ENCODE measurements at places on chromosomes 13 and 19.

DNA sequence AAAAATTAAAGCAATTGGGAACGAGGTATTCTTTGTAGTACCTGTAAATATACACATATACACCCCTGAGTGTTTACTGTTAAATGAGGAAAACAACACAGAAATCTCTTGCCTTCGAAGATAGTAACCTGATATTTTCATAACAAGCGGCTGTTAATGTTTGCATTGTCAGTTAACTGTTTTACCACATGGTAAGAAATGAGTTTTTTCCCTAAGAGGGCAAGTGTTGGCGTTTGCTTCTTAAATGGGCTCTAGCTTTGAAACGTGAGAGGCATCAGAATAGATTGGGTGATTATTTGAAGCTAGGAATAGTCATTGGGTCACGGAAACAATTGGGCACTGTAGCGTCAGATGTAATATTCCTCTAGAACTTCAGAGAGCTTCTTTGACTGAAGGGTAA lies 22.0 kb upstream of the UPF3A start:
- no peak for DNase-seq

DNA sequence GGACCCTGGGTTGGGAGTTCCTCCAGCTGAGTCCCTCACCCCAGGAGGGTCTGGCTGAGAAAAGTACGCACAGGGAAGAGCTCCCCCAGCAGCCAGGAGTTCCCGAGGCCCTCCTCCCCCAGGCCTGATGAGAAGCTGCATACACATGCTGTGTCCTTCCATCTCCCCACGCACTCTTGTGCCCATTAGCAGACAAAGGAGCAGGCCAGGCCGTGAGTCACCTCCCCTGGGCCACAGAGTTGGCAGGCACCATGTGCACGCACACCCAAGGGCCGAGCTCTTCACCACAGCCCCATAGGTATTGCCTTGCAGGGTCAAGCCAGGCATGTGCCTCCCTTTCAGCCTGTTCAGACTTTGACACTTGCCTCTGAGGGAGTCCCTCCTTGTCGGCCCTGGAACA lies 17.5 kb downstream of the MAU2 start:
- no peak for DNase-seq

DNA sequence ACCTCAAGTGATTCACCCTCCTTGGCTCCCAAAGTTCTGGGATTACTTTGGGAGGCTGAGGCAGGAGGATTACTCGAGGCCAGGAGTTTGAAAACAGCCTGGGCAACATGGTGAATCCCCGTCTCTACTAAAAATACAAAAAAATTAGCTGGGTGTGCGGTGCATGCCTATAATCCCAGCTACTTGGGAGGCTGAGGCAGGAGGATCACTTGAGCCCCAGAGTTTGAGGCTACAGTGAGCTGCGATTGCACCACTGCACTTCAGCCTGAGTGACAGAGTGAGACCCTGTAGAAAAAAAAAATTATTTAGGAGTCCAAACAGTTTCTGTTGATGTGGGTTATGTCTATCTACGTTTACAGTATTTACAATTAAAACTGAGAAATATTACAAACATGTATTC lies 6.7 kb downstream of the FOXA3 start:
- no peak for DNase-seq

DNA sequence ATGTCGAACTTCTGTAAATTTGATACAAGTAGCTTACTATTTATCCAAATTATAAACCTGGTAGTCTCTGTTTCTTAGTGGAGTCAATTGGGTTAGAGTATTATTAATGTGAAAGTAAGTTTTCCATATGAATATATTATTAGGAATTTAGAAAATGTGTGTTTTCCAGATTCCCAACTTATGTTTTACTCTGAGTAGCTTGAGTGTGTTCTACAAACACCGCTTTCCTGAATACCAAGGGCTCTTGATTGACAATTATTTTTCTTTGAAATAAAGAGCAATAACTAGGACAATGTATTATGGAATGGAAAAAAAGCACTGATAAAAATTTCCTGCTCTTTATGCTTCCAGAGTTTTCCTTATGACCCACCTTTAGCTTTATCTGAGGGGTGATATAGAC lies 233.6 kb downstream of the POSTN start:
- DNase-seq = no peak

GRCh38 chr19:24004166-24004565 lies 82.8 kb upstream of the ZNF254 start:
- no peak for DNase-seq

DNA sequence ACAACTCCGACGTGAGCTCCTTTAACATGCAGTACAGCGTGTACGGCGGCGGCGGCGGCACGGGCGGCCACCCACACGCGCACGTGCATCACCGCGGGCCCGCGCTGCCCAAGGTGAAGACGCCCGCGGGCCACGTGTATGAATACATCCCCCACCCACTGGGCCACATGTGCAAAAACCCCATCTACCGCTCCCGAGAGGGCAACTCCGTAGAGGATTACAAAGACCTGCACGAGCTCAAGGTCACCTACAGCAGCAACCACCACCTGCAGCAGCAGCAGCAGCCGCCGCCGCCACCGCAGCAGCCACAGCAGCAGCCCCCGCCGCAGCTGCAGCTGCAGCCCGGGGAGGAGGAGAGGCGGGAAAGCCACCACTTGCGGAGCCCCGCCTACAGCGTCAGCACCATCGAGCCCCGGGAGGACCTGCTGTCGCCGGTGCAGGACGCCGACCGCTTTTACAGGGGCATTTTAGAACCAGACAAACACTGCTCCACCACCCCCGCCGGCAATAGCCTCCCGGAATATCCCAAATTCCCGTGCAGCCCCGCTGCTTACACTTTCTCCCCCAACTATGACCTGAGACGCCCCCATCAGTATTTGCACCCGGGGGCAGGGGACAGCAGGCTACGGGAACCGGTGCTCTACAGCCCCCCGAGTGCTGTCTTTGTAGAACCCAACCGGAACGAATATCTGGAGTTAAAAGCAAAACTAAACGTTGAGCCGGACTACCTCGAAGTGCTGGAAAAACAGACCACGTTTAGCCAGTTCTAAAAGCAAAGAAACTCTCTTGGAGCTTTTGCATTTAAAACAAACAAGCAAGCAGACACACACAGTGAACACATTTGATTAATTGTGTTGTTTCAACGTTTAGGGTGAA lies 6.6 kb downstream of the SLITRK5 start:
- DNase-seq = no peak

GRCh38 chr13:112095354-112095753 lies 28.4 kb downstream of the SOX1 start:
- no peak for DNase-seq

- DNase-seq = no peak
Observed at GRCh38 chr13:40786568-40786996, 2.8 kb upstream of the SLC25A15 start.

- no peak for DNase-seq
Observed at GRCh38 chr13:113746143-113746525, 12.9 kb upstream of the TMEM255B start.

DNA sequence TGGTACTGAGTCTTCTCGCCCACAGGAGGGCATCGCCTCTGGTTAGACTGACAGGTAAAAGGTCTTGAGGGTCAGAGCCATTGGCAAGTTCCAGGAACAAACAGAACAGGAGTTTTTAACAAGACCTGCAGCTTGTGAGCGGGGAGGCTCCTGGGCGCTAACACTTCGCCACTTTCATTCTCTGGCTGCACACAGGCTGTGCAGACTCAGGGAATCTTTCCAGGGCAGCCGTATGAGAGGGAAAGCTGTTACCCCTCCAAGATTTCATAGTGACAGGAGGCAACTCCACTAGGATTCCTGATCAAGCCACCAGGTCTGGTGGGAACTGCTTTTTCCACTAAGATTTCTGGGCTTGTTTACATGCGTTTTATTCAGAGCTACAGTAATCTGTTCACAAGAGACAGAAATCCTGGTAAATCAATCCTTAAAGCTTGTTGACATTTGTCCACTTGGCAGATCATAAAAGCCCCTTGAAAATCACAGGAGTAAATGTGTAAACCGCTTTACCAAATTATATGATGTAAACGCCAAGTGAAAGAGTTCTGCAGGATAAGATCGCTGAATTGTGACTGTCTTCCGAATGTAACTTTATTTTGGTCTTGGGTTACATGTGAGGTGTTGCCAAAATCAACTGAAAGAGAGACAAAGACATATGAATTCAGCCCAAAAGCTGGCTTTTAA lies 190.6 kb downstream of the MZT1 start:
- no peak for DNase-seq

- no peak for DNase-seq
Observed at GRCh38 chr19:54309811-54310210, 3.2 kb downstream of the LILRA5 start.

DNA sequence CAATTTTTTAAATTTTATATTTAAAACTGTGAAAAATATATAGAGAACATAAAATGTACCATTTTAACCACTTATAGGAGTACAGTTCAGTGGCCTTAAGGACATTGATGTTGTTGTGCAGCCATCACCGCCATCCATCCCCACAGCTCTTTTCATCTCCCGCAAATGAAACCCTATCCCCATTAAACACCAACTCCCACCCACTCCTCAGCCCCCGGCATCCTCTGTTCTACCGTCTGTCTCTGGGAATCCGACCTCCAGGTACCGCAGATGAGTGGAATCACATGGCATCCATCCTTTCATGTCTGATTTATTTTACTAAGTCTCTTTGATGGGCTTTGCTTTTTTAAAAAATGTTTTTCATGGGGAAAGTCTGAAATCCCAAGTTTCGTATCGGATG lies 23.8 kb upstream of the SMIM17 start:
- no peak for DNase-seq

DNA sequence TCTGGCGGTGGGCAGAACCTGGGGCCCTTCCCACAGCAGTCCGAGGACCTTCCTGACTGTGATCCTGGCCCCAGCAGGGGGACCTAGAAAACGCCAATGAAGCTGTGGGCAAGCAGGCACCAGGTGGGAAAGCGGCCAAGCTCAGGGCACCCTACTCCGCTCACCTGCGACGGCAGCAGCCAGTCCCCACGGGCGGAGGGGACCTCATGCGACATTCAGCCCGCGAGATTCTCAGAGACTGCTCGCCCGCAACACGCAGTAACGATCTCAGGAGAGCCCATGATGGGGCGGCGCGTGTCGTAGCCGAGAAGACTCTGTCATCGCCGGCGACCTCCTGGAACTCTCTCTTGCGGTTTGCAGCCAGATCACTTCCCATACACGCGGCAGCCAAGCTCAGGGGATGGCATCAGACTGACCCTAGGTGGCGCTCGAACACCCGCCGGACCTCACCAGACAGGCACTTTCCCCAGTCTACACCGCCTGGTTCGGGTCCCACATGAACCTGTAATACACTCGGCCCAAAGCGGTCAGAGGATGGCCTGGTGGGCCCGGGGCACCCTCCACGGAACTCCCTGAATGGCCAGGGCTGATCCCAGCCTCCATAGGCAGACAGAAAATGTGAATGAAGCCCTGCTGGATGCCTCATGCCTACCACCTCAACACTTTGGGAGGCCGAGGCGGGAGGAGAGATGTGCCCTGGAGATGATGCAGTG lies 26.5 kb downstream of the MAN2B1 start:
- DNase-seq = peak; percentile 72

DNA sequence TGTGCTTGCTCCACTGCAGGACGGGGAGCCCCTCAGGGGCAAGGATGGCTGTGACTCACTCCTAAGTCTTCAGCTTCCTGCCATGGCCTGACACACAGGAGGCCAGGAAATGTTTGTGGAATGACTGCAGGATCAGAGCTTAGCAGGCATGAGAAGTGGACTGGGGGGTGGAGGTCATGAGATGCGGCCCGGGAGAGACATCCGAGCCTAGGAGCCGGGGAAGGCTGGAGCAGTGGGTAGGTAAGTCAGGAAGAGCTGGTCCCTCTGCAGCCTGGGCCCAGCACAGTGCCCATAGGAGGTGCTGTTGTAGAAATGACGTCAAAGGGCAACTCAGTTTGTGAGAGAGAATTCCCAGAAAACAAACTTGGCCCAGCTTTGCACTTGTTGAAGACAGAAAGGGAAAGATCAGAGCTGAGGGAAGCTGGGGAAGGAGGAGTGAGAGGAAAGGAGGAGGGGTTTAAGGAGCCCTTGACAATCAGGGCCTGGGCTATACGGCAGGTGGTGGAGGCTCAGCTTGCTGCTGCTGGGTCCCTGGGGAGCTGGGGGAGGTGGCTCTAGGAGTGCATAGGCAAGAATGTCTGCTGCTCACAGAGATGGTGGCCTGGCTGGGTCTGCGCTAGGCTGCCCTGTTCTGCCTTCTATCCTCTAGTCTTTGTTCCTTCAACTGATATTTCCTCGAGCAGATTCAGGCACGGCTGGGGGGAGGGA lies 18.5 kb downstream of the POU2F2 start:
- DNase-seq = no peak

- no peak for DNase-seq
Observed at GRCh38 chr13:83815598-83815997, 66.7 kb downstream of the SLITRK1 start.

GRCh38 chr19:19185853-19186740 lies 5.9 kb downstream of the BORCS8 start:
- peak; percentile 35 for DNase-seq

DNA sequence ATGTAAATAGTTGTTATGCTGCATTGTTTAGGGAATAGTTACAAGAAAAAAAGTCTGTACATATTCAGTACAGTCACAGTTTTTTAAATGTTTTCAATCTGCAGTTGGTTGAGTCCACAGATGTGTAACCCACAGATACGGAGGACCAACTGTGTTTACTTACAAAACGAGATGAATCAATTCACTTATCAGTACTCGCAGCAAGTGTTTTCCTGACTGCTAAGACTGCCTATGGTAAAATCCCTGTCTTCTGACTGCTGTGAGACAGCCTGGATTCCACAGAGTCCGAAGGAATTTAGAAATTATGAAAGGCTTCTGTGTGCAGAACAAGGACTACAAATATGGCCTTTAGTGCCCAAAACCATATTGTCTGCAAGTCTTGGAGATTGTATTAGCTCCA lies 45.7 kb upstream of the C1QTNF9 start:
- no peak for DNase-seq

DNA sequence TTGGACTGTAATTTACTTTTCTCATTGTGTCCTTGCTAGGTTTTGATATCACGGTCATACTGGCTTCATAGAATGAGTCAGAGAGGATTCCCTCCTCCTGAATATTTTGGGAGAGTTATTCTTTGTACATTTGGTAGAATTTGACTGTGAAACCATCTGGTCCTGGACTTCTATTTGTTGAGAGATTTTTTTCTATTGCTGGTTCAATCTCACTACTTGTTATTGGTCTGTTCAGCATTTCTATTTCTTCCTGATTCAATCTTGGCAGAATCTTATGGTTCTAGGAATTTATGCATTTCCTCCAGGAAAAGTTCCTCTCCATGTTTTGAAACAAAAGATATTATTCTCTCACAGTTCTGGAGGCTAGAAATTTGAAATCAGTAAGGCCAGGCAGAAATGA lies 4.9 kb upstream of the CD33 start:
- no peak for DNase-seq

GRCh38 chr19:49651820-49652550 lies 10.0 kb downstream of the SCAF1 start:
- no peak for DNase-seq

- DNase-seq = no peak
Observed at GRCh38 chr13:50401049-50401505, 385.8 kb downstream of the KCNRG start.

- DNase-seq = no peak
Observed at GRCh38 chr19:7152568-7152967, 83.1 kb downstream of the ZNF557 start.

DNA sequence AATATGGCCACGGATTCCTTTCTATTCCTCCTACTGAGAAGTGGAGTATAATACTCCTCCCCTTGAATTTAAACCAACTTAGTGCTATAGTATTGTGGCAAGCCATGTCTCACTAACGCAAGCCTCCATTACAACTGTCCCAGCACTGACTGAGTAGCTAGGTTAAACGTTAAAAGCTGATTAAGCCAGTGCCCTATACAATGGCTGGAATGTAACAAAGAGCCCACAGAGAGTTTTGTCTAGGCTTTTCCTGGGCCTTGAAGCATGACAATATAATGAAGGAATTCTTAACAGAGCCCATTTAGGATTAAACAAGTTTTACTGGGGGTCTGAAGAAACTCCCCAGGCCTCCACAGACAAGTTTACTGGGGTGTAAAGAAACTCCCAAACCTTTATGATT lies 254.5 kb upstream of the DACH1 start:
- DNase-seq = no peak

Measured in stimulated activated CD4-positive, alpha-beta T cell treated with anti-CD3 and anti-CD28 coated beads, Interleukin-1b, Interleukin-23, amount 100 ng/mL, for 1 hour (primary cell).